ENCODE measurements at places on chromosomes 7 and 10.

- peak; percentile 28 for DNase-seq
These were observed 11.7 kb upstream of the MKI67 start for GRCh38 chr10:128137877-128138276.

DNA sequence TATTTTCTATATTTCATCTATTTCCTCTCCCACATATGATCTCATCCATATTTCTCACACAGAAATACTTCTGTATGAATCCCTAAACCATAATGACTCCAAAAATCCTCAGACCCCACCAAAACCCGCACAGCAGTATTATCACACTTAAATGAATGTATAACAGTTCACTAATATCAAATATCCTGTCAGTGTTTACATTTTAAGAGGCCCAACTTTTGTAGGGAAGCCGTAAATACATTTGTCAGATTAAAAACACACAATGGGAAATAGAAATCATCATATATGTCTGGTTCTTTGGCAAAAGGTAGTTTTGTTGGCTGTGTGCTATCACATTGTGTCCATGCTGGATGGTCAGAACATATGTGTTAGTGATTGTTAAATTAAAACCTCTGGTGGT lies 4.2 kb downstream of the AUTS2 start:
- no peak for DNase-seq

DNA sequence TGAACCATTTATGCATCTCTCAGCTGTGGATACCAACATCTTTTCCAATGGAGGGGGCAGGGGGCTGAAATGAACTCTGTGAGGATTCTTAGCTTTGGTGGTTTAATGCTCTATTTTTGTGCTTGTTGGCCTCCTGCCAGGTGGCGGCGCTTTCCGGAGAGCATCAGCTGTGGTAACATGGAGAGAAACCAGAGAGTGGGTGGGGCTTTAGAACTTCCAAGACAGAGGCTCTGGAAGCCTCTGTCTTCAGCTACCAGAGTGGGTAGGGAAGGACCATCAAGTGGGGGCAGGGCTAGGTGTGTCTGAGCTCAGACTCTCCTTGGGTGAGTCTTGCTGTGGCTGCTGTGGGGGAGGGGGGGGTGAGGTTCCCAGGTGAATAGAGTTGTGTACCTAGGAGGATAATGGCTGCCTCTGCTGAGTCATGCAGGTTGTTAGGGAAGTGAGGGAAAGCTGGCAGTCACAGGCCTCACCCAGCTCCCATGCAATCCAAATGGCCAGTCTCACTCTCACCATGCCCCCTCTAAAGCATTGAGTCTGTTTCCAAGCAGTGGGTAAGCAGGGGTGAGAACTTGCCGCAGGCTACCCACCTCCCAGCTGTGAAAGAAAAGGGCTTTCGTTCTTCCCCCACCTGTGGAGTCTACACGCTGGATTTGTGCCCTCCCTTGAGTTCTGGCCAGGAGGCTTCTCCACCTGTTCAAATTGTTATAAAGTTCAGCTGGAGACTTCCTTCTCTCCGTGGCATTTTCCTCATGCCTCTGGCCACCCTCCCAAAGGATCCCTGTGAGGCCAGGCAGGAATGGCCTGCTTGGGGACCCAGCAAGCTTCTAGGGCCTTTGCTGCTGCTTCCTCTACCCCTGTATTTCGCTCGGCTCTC lies 527.0 kb downstream of the NEBL start:
- DNase-seq: no peak

DNA sequence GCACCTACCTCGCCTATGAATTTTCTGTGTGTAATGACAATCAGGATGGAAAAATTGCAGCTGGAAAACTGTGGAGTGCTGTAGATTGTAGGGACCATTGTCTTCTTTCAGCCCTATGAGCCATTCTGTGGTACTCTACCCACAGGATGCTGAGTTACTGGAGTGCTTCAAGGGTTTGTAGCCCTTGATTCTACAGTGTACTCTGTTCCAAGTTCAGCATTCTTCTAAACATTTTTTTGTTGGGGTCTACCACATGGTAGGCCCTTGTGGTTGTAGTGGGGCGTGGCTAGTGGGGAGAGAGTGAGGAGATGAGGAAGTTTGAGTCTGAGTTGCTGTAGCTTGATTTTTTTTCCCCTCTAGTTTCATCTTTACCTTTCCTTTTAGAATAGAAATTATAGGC lies 33.5 kb downstream of the REEP3 start:
- no peak for DNase-seq

DNA sequence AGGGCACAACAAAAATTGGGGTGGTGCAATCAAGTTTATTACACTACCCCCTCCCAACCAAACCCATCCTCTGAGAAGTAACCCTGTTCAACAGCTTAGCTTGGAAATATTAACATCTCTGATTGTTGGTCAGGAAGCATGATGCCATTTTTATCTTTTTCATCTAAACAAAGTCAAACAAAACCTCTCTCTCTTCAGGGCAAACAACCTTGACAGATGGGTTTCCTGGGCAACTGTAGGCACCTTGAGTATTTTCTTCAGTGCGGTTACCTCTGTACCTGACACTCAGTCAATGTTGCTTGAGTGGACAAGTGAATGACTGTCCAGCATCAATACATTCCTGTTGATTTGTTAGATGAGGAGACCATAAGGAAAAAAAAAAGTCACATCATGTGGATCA lies 183.6 kb downstream of the NRP1 start:
- no peak for DNase-seq

- no peak for DNase-seq
These were observed 150.0 kb upstream of the NEBL start for GRCh38 chr10:21047096-21047495.

DNA sequence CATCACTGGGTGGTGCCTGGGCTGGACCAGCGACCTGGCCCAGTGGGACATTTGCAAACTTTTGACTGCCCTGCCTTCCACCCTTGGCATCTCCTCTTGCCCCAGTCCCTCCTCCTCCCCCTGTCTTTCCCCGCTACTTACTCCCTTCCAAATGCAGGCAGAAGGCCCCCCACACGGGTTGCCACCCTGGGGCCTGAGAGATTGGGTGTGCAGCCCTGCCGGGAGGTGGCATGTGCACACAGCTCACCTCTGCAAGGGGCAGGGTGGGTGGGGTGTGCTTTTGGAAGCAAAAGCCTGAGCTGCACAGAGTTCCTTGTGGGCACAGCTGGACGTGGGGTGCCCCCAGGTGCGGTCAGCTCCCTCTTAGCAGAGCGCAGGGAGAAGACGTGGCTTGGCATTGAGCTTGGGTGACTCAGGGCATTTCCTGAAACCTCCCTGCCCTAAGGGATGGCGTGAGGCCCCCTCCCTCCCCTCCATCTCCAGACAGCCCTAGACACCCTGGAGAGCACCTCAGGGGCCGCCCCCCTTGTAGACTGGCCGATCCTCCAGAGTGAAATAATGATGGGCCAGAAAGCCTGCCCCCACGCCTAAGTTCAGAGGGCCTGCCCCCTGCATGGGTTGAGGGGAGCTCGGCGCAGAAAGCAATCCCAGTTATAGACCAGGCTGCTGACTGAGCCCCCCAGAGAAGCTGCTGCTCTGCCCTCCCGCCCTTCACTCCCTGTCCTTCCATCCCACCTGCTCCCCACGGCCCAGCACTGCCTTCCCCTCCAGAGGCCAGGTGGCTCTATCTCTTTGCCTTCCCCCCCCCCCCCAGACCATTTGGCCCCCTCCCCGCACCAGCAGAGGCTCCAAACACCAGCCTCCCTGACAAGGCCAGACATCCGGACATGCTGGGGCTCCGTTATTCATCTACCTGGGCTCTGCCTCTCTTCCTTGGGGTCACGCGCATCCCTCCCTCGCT lies 2.3 kb upstream of the SHH start:
- no peak for DNase-seq

- no peak for DNase-seq
These were observed 476 bp upstream of the ZFYVE27 start for GRCh38 chr10:97736403-97736901.

- DNase-seq: no peak
These were observed 130.1 kb downstream of the EXOC4 start for GRCh38 chr7:133382775-133383559.

GRCh38 chr10:49656845-49657493 lies 22.5 kb upstream of the C10orf53 start:
- DNase-seq: no peak

GRCh38 chr10:49609283-49610113 lies 612 bp upstream of the SLC18A3 start:
- DNase-seq: no peak

DNA sequence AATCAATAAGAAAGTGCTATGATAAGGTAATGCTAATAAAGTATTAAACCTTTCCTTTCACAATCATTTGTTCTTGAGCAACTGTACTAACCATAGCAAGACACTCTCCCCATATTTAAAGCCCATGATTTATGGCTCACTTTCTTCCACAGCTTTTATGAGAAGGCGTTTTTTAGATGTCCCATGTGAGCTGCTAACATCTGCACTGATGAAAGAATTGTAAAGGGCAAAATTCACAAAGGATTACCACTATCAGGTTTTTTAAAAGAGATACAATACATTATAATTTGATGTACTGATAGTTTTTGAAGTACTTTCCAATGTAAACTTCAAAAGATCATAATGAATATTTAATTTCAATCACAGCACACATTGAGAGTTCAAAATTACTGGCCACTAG lies 75.7 kb downstream of the RNLS start:
- DNase-seq: no peak

GRCh38 chr7:101586906-101587677 lies 42.0 kb downstream of the MYL10 start:
- DNase-seq: no peak

GRCh38 chr7:50507898-50508470 lies 57.2 kb downstream of the DDC start:
- no peak for DNase-seq

- no peak for DNase-seq
These were observed 40.6 kb downstream of the RNLS start for GRCh38 chr10:88542522-88542921.

DNA sequence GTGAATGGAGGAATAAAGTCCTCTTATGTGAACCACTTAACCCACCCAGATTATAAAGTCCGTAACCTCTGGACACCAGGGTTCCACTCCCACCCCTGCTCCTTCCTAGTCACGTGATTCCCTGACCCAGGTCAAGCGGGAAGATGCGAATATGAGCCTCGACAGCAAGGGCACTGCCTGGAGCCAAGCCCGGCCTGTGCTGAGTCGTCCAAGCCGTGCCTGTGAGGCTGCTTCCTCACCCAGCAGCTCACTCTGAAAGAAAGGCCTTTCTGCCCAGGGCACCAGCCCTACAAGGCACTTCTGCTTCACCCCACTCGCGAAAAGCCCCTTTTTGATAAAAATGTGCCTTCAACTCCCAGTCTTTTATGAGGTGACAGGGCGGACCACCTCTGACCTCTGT lies 85.8 kb downstream of the CYTH3 start:
- DNase-seq: no peak

Measured in suppressor macrophage treated with lipopolysaccharide for 1 hour (primary cell).